ENCODE measurements at places on chromosomes 1 and 21.
A peak's percentile ranks its signal among the peaks of the same experiment; 100 is the strongest.

DNA sequence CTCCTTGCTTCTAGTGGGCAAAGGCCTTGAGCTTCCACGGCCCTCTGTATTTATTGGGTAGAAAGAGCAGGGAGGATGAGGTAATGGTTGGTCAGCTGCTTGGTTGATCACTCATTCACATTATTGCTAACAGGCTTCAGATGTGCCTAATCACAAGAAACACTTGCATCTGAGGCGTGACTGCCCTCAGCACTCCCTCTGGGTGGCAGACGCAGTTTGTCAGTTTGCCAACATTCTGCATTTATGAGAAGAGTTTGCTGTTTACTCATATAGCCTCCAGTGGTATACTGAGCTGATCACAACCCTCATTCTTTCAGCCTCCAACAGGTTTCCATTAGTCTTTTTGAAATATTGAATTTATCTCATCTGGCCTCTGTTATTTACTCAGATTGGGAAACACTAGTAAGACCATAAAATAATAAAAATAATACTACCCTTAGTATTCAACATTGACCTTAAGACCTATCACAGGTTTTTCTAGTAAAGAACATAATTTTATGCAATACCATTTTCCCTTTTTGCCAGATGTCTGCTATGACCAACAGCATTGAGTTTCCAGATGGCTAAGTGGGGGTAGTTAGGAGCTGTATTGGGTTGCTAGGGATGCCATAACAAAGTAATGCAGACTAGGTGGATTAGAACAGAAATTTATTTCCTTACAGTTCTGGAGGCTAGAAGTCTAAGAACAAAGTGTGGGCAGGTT is 53.3 kb downstream of the PTGFR start:
- DNase-seq = no peak
- H3K27ac ChIP-seq = no peak overlapping the region
- H3K4me3 ChIP-seq = no peak overlapping the region
- H3K36me3 ChIP-seq = peaks cover 2% of the 10 kb centered on the region
- H3K4me1 ChIP-seq = no peaks in the 10 kb centered on the region
- H3K27me3 ChIP-seq = no peaks in the 10 kb centered on the region

DNA sequence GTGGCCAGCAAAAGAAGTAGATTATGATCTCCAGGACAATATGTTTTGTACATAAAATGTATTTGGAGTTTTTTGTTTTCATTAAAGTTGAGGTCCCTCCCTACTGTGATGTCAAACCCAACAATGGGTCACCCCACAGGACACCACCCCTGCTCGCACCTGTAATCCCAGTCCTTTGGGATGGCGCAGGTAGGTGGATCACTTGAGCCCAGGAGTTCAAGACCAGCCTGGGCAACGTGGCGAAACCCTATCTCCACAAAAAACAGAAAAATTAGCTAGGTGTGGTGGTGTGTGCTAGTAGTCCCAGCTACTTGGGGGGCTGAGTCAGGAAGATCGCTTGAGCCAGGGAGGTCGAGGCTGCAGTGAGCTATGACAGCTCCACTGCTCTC is 9.0 kb downstream of the ZBTB17 start:
- DNase-seq = no peak
- peaks cover 59% of the 10 kb centered on the region for H3K36me3 ChIP-seq
- H3K27ac ChIP-seq = peak overlapping the region; percentile 93
- H3K4me3 ChIP-seq = peak overlapping the region; percentile 43
- peaks cover 80% of the 10 kb centered on the region for H3K4me1 ChIP-seq
- H3K27me3 ChIP-seq = no peaks in the 10 kb centered on the region

- no peak overlapping the region for H3K4me3 ChIP-seq
- no peaks in the 10 kb centered on the region for H3K27me3 ChIP-seq
- H3K4me1 ChIP-seq = no peaks in the 10 kb centered on the region
- no peak overlapping the region for H3K27ac ChIP-seq
- DNase-seq = no peak
- H3K36me3 ChIP-seq = no peaks in the 10 kb centered on the region
Observed at GRCh38 chr21:20030390-20030789, 967.8 kb upstream of the NCAM2 start.

- H3K27ac ChIP-seq = no peak overlapping the region
- DNase-seq = peak; percentile 38
- peaks cover 21% of the 10 kb centered on the region for H3K4me1 ChIP-seq
- H3K36me3 ChIP-seq = no peaks in the 10 kb centered on the region
- H3K27me3 ChIP-seq = peaks cover 56% of the 10 kb centered on the region
Observed at GRCh38 chr1:204190212-204191211, 5.8 kb downstream of the KISS1 start.

DNA sequence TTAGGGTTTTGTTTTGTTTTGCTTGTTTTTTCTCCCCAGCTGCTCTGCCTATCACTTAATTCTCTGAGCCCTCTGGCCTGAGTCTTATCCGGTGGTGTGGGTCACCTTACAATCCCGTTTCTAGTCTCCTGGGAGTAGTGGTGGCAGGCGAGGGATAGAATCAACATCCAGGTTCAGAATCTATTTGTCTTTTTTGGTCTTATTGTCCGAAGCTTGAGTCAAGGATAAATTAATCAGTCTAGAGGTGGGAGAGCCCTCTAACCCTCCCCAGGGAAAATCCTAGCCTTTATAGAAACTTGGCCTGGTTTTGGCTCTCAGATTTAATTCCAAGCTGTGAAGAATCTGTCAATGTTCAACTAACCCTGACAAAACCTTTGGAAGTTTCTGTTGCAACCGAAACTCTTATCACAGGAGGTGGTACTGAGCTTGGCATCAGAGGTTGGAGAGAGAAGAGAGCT is 246.3 kb downstream of the FGGY start:
- H3K4me3 ChIP-seq = no peak overlapping the region
- H3K27me3 ChIP-seq = no peaks in the 10 kb centered on the region
- peaks cover 1% of the 10 kb centered on the region for H3K36me3 ChIP-seq
- no peak overlapping the region for H3K27ac ChIP-seq
- peaks cover 3% of the 10 kb centered on the region for H3K4me1 ChIP-seq

DNA sequence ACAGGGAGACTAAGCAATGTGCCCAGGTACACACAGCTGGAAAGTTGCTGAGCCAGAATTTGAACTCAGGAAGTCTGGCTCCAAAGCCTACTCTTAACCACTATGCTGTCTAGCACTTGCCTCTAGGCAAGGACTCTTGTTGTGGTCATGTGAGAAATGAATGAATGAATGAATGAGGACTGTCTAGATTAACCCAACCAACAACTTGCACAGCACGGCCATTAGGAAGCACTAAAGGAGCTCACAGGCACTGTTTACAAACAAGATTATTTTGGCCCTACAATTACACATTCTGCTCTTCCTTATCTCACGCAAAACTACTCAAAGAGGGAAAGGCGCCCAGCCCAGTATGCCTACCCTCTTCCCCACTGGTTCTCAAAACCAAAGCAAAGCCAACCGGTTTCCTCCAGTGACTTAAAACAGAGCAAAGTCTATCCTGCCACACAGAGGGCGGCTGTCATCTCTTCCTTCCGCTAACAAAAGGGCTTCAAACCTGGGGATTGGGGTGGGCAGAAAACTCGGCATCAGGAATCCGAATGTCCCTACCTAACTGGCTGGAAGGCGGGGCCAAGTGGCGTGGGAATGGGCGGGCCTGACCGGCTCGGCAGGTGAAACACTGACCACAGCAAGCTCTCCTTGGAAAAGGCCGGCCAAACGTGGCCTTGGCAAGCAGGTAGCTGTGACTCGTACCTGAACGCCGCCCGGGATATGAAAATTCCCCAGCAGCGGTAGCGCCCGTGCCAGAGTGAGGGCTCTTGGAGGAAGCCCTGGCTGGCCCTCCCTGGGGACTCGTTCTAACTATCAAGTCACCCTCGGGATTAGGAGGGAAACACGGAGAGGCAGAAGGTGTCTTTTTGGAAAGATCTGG is 948 bp downstream of the STK40 start:
- H3K4me1 ChIP-seq = peaks cover 68% of the 10 kb centered on the region
- peak; percentile 35 for DNase-seq
- H3K27me3 ChIP-seq = peaks cover 4% of the 10 kb centered on the region
- H3K27ac ChIP-seq = peak overlapping the region; percentile 78

DNA sequence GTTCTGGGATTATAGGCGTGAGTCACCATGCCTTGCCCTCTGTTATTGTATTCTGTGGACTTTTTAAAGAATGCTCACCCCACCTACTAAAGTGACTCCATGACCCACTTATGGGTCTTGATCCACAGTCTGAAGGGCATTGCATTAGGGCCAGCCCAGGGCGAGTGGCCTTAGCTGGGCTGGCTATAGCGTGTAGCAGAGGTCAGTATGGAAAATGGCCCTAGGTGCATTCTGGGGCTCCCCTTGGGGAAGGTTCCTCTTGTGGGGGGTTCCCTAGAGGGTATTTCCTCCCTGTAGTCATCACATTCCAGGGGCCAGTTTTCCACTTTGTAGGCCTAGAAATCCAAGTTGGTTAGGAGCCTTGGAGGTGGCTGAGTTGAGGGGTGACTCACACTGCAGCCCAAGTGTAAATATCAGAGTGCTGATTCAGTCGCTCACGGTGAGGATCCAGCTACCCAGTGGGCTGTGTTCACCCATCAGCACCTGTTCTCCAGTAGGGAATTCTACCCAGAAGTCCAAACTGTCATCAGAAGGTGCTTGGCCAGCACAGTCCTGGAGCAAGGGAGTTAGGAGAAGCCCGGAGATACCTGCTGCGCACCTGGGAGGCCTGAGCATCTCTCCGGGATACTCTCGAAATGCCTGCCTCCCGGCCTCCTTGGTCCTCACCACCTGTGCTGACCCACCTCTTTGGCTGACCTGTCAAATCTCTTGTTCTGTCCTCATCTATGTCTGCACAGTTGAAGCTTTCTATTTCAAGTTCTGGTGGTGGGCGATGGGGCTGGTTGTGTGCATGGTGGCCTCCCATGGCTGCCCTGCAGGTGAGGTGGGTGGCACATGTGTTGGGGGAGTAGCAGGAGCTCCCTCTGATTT is 52.2 kb downstream of the NENF start:
- no peak overlapping the region for H3K4me3 ChIP-seq
- no peak for DNase-seq
- H3K4me1 ChIP-seq = peaks cover 10% of the 10 kb centered on the region
- no peaks in the 10 kb centered on the region for H3K27me3 ChIP-seq

DNA sequence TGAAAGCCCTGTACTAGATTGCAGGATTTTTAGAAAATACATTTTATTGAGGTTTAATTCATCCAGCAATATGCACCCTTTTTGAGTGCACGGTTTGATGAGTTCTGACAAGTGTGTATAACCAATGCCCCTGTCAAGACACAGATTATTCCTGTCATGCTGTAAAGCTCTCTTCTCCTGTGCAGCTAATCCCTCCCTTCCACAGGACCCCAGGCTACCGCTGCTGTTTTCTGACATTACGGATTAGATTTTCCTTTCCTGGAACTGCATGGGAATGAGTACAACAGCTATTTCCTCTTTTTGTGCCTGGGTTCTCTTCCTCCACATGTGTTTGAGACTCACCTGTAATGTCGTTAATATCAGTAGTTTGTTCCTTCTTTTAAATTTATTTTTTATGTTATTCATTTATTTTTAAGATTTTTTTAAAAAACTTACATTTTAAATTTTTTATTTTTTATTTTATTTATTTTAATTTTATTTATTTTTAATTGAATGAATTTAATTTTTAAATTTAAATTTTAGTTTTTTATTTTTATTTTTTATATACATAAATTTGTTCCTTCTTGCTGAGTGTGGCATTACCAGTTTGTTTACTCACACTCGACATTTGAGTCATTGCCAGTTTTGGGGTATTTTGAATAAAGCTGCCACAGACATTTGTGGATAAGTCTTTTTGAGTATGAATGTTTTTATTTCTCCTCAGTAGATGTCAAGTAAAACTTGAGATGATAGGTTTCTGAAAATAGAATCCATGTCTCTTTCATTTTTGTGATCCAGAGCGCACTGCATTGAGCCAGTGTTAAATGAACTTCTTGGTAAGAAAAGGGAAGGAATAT is 79.0 kb upstream of the B3GALT5 start:
- H3K36me3 ChIP-seq = no peaks in the 10 kb centered on the region
- H3K4me1 ChIP-seq = peaks cover 2% of the 10 kb centered on the region
- no peak overlapping the region for H3K27ac ChIP-seq
- H3K27me3 ChIP-seq = peaks cover 18% of the 10 kb centered on the region

All from activated naive CD8-positive, alpha-beta T cell treated with anti-CD3 and anti-CD28 coated beads for 36 hours (primary cell).